NCI-H1105 (cell line): ENCODE measurements at places on chromosomes 16 and 17.

DNA sequence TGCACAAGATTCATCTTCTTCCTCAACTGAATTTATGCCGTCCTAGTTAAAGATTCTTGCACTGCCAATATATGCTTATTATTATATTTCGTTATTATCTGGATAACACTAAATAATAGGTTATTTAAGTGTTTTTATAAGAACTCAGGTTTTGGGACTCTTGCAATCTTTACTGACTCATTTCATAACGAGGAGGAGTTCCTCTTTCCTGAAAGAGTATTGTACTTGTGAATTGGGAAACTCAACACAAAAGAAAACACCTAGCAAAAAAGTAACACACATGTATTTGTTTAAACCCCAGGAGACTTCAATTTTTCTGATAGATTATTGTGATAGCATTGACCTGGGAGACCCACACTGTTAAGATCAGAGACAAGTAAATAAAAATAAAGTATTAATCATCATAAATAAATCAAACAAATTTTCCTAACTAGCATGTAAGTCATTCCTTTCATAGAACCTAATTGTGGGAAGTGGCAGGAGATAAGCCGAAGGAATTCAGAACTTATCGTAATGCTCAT lies 505.8 kb downstream of the KCNJ2 start:
- no peak for DNase-seq

- DNase-seq = no peak
These were observed 10.8 kb downstream of the ATP2C2 start for GRCh38 chr16:84379008-84379708.

DNA sequence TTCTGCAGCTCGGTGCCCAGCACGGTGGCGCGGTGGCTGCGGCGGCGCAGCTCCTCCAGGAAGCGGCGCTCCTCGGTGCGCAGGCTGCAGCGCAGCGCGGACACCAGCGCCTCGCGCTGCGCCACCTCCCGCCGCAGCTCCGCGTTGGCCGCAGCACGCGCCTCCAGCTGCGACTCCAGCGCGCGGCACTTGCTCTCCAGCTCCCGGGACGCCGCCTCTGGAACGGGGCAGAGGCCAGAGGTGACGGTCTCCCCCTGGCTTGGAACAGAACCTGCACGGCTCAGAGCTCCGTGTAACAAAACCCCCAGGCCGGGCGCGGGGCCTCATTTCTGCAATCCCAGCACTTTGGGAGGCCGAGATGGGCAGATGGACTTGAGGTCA lies 13.2 kb upstream of the CLUH start:
- no peak for DNase-seq

- peak; percentile 31 for DNase-seq
These were observed 4.7 kb upstream of the GFAP start for GRCh38 chr17:44919885-44920564.

- DNase-seq = no peak
These were observed 19.4 kb downstream of the CDRT4 start for GRCh38 chr17:15447928-15448579.

- no peak for DNase-seq
These were observed 4.2 kb downstream of the EIF1 start for GRCh38 chr17:41692722-41693521.

DNA sequence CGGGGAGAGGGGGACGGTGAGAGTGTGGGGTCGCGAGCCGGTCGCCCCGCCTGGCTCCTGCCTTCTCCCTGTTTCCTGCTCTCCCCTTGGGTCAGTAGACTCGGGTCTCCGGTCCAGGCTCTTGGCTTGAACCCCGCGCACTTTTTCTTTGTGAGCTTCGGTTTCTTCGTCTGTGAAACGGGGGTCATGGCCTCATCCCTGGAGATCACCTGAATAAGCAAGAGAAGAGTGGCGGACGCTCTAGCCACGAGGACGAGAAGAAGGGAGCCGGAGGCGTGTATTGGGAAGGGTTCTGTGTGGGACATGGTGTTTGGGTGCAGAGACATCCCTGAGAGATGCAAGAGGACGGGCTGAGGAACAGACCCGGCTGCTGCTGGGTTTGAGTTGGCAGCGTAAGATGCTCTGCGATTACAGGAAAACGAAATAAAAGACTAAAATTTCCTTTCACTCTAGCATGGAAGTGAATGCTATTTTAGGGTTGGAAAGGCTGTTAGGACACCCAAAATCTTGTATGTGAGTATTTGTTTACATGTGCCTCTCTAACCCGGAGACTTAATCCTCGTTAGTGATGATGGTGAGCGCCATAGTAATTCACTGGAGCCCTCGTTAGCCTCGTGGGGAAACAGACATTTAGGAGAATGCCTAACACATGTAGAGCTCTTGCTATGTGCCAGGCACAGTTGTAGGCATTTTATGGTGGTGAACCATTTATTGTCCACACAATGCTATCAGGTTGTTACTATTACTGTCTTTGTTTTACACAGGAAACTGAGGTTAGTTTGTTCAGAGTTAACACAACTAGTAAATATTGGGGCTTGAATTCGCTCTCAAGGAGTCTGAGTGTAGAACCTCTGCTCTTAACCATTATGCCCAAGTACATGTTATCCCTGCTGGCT lies 646 bp downstream of the KIF22 start:
- no peak for DNase-seq

- DNase-seq = no peak
These were observed 220.5 kb downstream of the C16orf78 start for GRCh38 chr16:49594153-49594552.

- DNase-seq = no peak
These were observed 4.8 kb downstream of the ABCA10 start for GRCh38 chr17:69223809-69224208.

- no peak for DNase-seq
These were observed 22.6 kb downstream of the NTAN1 start for GRCh38 chr16:15033309-15033707.

DNA sequence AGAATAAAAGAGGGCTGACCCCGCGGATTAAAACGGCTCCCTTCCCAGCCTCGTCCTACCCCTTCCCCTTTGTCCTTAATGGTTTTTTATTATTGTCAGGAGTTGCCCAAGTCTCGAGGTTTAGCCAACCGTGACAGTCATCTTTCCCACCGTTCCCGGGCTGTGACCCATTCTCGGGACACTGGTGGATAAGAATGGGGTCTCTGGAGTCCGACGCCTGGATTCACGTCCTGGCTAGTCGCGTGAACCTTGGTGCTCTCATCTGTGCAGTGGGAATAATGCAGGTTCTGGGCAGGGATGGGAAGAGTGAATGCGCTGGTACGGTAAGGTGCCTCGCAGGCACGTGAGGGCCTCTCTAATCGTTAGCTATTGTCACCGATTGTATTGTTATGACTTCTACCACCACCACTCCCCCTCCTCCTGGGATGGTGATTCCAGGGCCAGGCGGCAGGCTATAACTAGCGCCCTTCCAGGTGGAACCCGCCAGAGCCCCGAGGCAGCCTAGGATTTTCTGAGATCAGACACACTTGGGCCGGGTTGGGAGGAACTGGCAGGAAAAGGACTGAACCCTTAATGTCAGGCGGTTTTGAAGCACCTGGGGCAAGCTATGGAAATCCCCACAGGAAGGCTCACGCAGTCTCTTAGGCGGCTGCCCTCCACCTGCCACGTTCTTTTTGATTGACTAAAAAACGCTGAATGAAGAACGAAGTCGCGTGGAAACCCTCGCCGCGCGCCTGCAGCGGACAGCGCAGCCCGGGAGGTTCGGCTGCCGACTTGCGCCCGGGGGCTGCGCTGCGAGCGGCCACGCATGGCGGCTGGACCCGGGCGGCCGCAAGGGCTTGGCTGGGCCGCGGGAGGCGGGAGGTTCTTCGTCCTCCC lies 2.7 kb downstream of the HS3ST3B1 start:
- DNase-seq = no peak

- no peak for DNase-seq
These were observed 71.9 kb upstream of the AXIN2 start for GRCh38 chr17:65633146-65633881.

- no peak for DNase-seq
These were observed 691 bp upstream of the TMEM98 start for GRCh38 chr17:32927201-32927723.

DNA sequence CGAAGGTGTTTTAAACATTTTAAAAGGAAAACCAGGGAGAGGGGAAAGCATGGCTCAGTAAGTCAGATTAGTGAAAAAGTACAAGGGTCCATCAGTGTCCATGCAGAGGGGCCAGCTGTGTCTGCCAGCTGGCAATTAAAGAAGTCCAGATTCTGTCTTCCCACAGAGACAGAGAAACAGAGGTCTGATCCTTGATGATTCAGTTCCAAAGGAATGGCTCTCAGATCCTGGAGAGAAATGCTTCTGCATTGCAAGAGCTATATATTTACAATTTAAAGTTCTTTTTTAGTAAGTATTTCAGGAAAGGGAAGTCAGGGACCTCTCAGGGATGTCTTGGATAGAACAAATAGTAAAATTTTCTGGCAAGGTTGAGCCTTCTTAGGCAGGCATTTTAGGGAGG lies 56.2 kb downstream of the HSD17B2 start:
- no peak for DNase-seq

DNA sequence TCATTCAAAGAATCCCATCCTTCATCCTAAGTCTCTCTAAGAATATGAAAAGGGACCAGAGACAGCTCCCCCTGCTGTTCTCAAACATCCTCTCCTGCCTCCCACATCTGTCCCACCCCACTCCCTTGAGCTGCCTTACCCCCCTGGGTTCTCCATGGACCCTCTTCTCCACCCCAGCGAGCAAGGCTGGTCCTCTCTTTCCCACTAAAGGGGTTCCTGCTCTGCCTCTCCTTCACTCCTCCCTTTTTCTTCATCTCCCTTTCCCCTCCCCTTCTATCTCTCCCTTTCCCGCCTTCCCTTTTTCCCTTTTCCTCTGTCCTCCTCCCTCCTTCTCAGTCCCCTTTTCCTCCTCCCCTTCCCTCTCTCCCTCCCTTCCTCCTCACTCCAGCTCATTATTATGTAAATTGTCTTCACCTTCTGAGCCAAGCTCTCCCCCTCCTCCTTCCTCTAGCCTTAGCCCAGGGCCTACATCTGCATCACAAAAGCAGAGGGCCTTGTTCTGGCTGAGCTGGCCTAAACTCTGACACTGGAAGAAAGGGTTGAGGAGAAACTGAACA lies 90.0 kb downstream of the GNAO1 start:
- peak; percentile 37 for DNase-seq

GRCh38 chr16:75922250-75922649 lies 196.0 kb upstream of the CPHXL start:
- DNase-seq = no peak

- DNase-seq = no peak
These were observed 45.7 kb downstream of the CUEDC1 start for GRCh38 chr17:57909551-57909950.

DNA sequence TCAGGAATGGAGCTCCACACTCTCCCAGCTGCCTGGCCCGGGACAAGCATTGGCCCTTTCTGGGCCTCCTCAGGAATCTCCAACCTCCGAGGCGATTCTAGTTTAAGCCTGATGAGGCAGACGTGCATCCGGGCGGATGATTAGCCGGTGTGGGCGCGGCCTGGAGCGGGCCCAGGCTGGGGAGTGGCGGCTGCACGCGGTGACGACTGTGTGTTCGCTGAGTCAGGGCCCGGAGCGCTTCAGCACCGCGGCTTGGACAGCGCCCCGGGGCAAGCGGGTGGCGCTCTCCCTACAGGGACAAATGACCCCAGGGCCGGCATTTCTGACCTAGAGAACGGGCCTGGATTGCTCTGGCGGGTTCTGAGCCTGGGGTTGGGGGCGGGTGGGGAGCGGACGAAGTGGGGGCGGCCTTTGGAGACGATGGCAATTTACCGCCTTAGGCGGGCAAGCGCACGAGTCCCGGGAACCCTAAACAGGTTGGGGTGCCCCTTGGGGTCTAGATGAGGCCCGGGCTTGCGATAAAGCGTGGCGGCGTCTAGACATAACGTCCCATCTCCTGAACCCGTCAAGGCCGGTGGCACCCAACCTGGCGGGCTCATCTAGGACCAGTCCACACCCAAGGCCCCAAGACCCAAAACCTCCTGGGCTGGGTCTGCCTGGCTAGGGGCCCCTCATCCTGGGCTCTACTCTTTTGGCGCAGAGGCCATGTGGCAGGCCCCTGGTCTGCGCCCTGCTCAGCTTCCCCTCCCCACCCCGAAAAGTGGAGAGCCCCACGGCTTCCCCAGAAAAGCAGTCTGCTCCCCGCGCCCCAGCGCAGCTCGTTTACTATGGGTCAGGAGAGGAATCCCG lies 22.3 kb upstream of the ZNHIT3 start:
- no peak for DNase-seq

- no peak for DNase-seq
These were observed 15.6 kb downstream of the MAP2K3 start for GRCh38 chr17:21299981-21300600.

DNA sequence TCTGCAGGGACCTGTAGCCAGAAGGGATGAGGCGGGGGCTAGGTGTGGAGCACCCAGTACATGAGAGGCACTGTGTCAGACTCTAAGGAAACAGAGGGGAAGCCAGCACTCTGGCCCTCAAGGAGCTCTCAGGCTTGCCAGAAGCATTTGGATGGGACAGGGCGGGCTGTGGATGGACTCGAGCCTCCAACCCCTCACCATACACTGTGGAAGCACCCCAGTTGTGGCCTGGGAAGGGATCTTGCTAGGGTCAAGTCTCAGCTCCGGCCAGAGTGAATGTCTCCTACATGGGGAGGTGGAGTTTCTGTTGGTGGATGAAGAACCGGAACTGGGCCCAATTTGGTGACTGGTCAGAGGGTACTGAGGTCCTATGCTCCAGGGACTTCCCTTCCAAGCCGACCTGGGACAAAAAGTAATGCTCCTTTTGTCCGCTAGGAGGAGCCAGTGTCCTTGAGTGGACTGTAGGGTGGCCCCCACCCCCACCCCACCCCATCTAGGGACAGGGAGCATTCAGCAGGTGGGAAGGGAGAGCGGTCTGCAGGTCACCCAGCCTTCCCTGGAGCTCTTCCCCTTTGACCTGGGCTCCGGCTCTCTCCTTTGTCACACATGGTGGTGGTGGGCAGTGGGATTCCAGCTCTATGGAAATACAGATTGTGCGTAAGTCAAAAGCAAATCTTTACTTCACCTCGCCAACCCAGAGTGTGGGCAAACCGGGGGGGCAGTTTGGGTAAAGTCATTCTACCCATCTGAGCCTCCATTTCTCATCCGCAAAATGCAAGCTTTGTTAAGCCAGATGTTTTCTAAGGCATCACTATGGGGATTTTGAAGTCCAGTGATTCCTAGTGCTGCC lies 20.4 kb upstream of the PHB1 start:
- no peak for DNase-seq

GRCh38 chr17:6749519-6749918 lies 6.3 kb upstream of the XAF1 start:
- DNase-seq = no peak

- no peak for DNase-seq
These were observed 94.2 kb upstream of the CREBBP start for GRCh38 chr16:3974751-3975150.

DNA sequence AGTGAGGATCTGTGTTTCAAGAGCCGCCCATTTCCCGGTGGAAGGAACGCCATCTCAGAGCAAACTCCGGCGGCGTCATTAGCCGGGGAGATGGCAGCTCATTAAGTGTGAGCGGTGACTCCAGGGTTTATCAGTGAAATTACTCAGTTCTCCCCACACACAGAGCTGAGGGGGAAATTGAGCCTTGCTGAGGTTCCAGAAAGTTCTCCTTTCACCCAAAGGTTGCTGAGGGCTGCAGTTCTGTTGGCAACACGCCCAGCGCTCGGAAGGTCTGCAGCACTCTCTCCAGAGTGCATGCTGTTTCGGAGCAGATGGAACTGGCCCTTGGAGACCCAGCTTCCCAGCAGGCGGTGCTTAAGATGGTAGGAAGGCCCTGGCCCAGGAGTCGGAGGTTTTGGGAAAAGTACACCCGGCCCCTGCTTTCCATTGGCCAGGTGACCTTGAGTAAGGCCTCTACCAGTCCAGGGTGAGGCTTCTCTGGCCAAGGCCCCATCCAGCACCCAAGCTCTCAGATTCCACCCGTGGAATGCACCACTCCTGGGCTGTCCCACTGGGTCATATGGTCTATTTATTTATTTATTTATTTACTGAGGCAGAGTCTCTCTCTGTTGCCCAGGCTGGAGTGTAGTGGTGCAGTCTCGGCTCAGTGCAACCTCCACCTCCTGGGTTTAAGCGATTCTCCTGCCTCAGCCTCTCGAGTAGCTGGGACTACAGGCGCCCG lies 167.7 kb upstream of the CIBAR2 start:
- no peak for DNase-seq
